Activated CD8-positive, alpha-beta memory T cell treated with anti-CD3 and anti-CD28 coated beads for 4 hours (primary cell): ENCODE measurements at places on chromosomes 16 and 17.

- DNase-seq, result no peak
These were observed 7.6 kb downstream of the CCDC57 start for GRCh38 chr17:82204831-82205719.

DNA sequence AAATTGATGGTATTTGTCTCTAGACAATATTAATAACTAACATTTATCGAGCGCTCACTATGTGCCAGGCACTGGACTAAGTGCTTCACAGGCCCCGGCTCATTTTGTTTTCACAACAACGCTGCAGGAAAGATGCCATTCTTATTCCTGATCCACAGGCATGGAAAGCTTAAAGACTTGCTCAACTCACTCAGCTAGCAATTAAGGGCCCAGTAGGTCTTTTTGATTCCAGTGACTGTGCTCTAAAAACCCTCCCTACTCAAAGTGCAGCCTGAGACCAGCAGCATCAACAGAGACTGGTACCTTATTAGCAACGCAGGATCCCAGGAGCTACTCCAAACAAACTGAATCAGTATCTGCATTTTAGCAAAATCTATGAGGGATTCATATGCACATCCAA, 35.3 kb downstream of the CUEDC1 start:
- no peak for DNase-seq

- no peak for DNase-seq
These were observed 55.9 kb upstream of the SIAH1 start for GRCh38 chr16:48441106-48441505.

- DNase-seq, result no peak
These were observed 25.8 kb upstream of the STH start for GRCh38 chr17:45973099-45973780.

GRCh38 chr17:79776376-79777119, 1.4 kb upstream of the CBX2 start:
- DNase-seq, result no peak

- no peak for DNase-seq
These were observed 17.2 kb downstream of the USP7 start for GRCh38 chr16:8946544-8946943.

GRCh38 chr17:58560511-58560910, 46.1 kb upstream of the MTMR4 start:
- no peak for DNase-seq

DNA sequence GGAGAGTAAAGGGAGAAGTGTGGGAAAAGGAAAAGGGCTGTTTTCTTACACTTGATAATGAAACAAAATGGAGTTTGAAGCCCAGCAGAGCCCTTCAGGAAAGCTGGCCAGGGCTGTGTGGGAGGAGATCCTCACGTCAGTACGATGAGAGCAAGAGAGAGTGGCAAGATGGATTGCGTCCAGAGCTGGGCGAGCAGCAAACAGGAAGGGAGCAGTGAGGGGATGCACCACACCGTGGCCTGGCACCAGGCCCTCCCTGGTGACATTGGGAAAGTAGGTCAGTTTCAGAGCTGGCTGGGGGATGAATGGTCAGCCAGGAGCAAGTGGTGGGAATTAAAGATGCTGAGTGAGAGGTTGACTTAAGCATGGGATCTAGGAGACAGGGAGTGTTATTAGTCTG, 273.6 kb downstream of the GRIN2A start:
- DNase-seq, result no peak

- DNase-seq, result no peak
These were observed 37.5 kb downstream of the WWP2 start for GRCh38 chr16:69799611-69800031.

DNA sequence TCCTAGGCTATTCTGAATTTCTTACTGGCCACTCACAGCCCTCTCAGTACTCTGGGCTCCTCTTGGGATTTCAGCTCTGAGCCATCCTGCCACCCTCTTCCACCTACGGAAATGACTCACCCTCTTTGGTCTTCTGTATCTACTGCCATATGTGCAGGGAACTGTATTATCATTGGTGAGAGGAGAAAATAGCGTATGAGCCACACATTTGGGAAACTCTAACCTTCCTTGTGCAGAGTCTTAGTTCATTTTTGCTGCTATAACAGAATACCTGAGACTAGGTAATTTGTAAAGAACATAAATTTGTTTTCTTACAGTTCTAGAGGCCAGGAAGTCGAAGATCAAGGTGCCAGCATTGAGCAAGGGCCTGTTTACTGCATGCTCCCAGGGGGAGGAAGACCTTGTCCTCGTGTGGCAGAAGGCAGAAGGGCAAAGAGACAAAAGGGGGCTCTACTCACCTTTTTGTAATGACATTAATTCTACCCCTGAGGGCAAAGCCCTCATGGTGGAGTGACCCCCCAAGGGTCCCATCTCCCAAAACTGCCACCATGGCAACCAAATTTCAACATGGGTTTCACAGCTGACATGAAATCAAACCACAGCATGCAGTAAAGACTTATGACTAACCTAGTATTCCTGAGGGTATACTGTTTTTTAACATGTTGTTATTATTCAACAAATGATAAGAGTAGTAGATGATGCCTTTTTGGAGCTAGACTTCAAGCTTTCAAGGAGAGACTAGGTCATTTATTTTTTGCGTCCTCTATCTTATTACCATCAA, 191.8 kb downstream of the PRKCA start:
- DNase-seq, result no peak

DNA sequence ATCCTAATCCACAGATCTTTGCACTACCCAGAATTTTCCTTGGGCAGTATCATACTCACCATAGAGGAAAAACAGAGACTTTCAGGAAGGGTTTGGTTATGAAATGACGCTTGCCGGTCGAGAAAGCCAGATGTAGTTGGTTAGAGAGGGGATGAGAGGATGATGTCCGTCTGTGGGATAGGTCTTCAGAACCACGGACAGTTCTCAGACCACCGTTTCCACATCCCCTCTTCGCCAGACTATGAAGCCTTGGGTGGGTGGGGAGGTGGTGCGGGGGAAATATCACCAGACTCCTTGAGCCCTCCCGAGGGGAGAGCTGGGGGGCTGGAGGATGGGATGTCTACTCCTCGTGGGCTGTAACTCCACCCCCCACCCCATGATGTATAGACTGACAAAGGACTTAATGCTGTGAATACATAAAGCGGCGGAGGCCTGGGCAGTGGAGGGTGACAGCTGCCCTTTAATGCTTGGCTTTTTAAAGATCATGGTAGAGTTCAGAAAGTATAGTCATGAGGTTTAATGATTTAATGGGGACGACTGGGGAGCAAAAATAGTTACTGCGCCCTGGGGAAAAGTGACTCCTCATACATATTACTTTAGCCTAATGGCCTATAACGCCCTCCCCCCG, 96.6 kb downstream of the MRM1 start:
- no peak for DNase-seq

- DNase-seq, result no peak
These were observed 5.2 kb upstream of the DLX4 start for GRCh38 chr17:49963626-49964302.

- DNase-seq, result no peak
These were observed 3.5 kb upstream of the ITGAE start for GRCh38 chr17:3804503-3804931.

DNA sequence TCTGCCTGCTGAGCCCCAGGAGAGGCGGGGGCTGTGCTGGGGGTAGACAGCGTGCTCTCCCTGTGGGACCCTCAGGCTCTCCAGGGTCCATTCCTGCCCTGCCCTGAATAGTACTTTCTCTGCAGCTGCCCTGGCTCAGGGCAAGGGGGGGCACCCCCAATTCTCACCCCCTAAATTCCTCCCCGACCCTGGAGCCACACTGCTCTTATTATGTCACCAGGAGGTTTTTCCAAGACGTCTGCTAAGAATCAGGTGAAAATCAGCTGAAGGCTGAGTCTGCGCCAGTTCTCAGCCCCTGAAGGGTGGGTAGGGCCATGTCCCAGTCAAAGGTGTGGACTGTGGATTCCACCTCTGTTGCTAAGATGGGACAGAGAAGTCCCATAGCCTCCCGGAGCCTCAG, 49.9 kb upstream of the MAP3K14 start:
- DNase-seq, result no peak

- no peak for DNase-seq
These were observed 17.6 kb downstream of the DNAJA3 start for GRCh38 chr16:4443271-4443670.

GRCh38 chr17:51214920-51215319, 44.9 kb downstream of the MBTD1 start:
- DNase-seq, result no peak

DNA sequence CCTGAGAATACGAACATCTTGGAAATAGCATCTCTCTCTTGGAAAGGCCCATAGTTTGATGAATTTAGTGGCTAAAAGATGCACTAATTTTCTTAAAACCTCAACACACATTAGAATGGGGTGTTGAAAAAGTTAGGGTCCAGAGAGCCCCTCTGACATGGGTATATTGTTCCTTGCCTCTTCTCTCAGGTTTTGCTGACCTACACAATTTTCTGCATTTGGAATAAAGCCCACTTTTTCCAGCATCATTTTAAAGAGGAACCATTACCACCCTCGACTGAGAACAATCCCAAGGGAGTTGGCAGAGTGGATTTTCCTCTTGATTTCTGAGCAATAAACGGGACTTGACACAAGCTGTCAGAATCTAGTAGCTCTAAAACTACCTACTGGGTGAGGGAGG, 156.1 kb downstream of the PMP22 start:
- DNase-seq, result no peak

DNA sequence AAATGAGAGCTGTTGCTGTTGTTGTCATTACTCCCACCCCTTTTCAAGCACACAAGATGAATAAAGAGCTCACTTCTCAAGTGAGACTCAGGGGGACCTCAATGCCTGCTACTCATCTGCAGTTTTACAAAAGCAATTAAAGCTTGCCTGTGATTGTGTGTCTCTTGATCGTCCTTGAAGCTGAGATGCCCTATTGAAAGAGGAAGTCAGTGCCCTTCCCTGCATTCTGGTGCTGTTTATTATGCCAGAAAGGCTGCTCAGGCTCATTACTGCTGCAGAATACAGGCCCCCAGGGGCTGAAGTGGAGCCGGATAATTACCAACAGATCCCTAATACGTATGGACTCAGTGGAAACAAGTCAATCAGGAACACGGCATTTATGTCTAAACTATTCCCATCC, 147.2 kb downstream of the HS3ST2 start:
- no peak for DNase-seq

DNA sequence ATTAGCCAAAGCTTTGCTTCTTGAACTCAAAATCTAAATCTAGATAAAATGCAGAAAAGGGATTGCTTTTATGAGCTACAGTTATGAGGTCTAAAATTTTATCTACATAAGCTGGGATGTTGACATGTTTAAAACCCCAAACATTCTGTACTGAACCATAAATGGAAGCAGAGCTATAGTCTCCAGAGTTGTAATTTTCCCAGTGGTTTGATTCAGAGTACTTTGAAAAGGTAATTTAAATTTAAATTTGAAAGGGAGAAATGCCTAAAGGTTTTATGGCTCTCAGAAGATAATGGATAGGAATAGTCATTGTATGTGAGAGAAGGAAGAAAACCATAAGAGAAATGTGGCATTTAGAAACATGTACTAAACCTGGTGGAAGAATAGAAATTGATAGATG, 163.2 kb downstream of the PPM1E start:
- DNase-seq, result no peak

DNA sequence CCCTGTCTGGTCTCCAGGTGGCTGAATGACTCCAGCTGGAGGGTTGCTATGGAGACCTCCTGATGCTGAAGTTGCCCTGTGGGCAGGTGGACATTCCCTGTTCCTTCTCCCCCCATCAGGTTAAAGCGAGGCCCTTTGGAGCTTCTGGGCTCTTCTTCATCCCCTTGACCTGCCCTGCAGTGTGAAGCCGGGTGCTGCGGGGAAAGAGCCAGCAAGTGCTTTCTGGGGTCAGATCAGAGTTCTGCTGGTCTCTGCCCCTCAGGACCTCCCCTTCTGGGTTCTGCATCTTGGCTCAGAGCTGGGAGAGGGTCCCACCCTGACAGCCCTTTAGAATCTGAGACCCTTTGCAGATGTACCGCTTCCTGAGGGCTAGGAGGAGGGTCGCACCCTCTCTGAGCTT, 25.1 kb downstream of the NKD1 start:
- no peak for DNase-seq

- no peak for DNase-seq
These were observed 6.3 kb downstream of the MYBBP1A start for GRCh38 chr17:4548721-4549531.

DNA sequence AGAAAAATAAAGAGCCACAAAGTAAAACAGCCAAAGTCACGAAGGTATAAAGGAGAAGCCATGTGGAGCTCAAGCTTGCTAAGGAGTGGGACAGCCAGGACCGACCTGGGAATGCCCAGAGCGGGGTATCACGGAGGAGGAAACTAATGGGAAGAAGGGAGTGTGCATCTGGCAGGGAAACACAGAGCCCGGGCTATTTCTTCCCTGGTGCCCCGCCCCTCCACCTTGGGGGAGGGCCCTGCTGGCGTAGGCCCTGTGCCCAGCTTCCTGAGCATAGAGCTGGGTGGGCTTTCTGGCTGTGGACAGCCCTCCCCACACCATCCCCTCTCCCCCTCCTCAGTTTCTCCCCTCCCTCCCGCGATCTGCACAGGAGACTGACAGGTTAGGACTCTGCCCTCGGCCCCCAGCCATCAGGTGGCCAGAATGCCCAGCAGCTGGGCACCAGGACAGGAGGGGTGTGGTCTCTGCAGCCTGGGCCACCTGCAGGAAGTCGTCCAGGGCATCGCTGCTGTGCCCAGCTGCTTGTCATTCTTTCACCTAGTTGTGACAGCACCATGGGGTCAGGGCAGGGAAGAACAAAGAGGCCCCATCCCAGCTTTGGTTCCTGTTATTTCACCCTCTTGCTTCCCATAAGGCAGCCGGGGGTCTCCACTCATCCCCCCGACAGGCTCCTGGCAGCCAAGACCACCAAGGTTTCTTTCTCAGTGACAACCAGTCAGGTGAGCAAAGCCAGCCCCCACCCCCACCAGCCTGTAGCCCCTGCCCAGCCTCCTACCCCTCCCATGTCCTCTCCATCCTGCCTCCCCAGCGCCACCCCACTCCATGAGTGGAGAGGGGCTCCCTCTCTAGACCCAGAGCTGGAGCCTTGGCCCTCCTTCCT, 7.1 kb upstream of the DCAF7 start:
- no peak for DNase-seq

GRCh38 chr16:31875112-31875803, 1.7 kb downstream of the ZNF267 start:
- no peak for DNase-seq

- no peak for DNase-seq
These were observed 7.2 kb downstream of the SLC38A10 start for GRCh38 chr17:81287741-81288430.

- no peak for DNase-seq
These were observed 3.3 kb upstream of the RIPOR1 start for GRCh38 chr16:67525176-67525860.
